ENCODE measurements at places on chromosomes 6 and 20.

DNA sequence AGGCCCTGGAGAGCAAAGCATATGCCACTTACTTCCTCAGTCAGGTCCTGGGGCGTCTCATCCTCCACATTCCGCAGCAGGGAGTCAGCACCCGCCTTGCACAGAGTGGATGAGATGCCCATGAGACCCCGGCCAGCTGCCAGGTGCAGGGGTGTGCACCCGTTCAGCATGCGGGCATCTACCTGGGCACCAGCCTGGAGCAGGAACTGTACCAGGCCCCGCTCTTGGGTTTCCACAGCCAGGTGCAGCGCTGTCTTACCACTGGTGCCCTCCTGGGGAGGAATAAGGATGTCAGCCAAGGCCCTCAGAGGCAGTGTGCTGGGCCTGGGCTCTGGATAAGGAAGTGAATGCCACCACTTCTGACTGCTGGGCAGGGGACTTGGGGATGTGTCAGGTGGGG is 2.7 kb upstream of the SLC35B2 start:
- no peak for ATAC-seq

DNA sequence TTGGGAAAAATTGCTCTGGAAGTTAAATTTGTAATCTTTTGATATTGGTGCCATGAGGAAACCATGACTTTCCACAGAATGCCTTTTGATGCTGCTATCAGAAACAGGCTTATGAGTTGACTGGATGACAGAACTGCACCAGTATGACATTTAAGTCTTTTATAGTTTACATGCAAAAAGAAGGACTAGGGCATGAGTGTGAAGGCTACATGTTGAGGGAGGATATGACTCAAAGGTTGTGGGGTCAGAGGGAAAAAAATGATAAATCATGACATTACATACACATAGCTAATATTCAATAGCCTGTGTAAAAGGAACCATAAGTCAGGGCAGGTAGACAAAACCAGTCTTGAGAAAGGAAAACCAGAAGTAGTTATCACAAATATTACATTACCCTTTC is 182.2 kb downstream of the COL12A1 start:
- no peak for ATAC-seq

DNA sequence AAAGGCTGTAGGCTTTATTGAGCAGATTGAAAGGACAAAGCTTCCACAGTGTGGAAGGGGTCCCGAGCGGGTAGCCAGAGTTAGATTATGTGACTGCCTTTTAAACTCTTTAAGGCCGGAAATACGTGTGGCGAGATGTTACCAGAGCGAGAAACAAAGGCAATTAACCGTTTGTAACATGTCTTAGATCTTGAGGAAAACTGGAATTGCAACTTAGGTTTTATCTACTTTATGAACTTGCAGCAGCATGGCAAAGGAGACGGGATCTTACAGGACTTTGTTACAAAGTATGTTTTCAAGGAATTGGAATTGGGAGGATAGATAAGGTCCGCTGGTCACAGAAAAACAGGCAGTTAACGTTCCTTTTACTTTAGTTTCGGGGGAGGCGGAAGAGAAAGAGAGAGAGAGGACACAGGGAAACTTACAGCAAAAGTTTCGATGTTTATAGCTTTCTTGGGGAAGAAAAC is 594.7 kb upstream of the ADGRB3 start:
- ATAC-seq, result no peak

DNA sequence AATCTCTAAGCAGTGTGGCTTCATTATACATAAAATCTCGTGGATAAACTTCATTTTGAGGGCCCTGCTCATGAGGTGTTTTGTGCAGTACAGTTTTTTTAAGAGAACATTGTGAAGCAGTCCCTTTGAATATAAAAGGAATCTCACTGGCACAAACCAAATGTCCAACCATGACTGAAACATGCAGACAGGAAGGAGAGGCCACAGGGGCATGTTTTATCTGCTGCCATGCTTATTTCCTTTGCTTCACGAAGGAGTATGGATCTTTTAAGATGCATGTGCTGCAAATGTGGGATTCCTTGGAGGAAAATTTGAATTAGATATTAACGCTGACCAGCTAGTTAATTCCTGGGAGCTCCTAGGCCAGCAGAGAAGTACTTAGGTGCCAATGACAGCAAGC is 192.3 kb downstream of the DST start:
- no peak for ATAC-seq

Measured in SK-N-SH treated with all-trans-retinoic acid at 6 μM for 48 hours (cell line).